ENCODE measurements at places on chromosomes 2 and 18.

DNA sequence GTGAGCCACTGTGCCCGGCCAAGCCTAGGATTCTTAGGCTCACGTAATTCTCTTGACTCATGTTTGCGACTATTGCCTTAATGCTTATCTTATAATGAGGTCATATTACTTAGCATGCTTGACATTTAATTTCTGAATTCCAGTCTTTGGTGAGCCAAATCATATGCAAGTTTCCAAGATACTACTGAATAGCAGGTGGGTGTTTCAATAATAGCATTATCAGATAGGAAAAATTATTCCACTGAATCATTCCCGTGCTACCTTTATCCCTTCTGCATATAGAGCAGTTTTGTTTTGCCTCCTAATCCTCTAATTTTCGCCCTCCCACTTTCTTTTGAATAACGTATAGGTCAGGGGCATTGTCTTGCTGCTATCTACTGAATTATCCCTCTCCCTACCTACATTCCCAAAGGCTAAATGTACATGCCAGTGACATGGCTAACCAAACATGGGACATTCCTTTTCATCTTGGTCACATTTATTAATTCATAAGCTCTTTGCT lies 4.9 kb downstream of the DAW1 start:
- DNase-seq = no peak

DNA sequence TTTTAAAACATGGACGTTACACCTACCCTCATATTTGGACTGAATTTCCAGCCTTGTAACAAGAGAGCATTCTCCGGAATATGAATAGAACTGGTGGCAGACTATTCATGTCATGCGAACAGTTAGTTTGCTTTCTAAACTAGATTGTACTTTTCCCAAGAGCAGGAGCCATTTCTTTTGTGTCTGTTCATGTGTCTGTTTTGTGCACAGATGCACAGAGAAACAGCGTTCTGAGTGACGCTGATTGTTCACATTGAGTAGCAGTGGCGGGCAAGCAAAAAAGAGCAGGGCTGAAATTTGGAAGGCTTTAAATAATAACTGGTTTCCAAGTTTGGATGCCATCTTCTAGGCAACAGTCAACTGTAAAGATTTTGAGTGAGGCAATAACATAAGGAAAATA lies 200.3 kb downstream of the NRXN1 start:
- DNase-seq = no peak

- DNase-seq = no peak
Observed at GRCh38 chr2:180385601-180386201, 378.6 kb upstream of the CWC22 start.

GRCh38 chr2:221145396-221145795 lies 426.7 kb downstream of the EPHA4 start:
- no peak for DNase-seq

GRCh38 chr2:158965107-158965506 lies 3.3 kb upstream of the TANC1 start:
- no peak for DNase-seq

DNA sequence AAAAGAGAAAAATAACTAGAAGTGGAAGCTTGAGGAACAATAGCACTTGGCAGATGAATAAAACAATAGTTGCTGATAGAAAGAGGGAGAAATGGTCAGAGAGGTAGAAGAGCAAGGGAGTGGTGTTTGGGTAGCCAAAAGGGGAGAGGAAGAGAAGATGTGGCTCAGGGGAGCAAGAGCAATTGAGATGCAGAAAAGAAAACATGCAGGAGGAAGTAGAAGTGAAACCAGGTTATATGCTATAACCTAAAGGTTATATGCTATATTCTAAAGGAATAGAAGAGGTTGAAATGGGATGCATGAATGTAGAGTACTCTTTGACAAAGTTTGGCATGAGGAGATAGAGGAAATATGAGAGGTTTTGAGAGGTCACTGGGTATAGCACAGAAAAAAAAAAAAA lies 759.5 kb downstream of the SATB2 start:
- DNase-seq = no peak

- DNase-seq = no peak
Observed at GRCh38 chr2:66895206-66895605, 460.3 kb downstream of the MEIS1 start.

DNA sequence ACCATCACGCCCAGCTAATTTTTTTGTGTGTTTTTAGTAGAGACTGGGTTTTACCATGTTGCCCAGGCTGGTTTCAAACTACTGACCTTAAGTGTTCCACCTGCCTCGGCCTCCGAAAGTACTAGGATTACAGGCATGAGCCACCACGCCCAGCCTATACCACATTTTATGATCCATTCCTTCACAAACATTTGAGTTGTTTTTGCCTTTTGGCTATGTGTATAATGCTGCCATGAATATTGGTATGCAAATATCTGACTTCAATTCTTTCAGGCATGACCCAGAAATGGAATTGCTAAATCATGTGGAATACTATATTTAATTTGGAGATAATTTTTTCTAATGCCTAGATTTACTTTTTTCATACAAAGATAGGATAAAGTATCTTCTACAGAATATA lies 68.6 kb downstream of the TTC27 start:
- no peak for DNase-seq

DNA sequence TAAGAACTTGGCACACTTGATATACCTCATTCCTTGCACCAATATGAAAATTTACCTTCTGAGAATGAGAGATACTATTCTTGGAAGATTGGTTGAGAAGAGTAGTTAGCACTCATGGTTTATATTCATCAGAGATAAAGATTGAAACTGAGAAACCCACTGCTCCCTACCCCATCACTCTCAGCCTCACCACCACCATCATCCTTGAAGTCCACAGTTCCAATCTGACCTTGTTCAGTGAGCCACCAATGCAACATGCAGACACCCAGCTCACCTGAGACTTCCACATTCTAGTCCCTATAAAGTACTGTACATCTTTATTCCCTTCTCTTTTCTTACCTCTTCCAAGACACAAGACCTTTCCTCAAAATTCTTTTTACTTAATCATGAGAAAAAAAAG lies 869.0 kb downstream of the TRIB2 start:
- DNase-seq = no peak

DNA sequence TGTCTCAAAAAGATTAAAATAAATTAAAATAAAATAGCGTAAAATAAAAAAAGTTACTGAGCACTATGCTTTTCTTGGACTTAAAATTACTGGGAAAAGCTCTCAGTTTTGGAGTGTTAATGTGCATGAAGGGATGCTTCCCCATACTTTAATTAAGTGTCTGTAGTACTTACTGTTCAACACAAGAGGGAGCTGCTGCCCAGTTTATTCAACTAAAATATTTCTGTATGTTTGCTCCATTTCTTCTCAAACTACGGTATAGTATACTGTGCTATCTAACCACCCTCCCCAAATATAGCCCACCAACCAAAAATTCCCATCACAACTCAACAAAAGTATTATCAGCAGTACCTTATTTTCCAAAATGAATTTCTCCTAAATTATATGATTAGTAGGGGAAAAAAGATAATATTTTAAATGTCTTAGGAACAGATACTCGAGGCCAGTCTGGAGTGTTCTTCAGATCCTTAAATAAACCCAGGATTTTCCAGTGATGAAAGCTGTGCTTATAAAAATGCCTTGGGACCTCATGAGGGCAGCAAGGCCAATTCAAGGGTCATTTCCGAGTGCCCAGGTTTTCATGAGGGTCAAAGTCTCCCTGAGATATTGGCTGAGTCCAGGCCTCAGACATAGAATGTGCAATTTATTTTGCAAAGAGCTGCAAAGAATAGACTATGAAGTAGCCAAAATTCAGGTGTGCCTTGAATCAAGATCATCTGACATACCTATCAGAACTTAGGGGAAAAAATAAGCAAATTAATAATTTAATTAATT lies 64.1 kb downstream of the CHRNA1 start:
- DNase-seq = no peak

DNA sequence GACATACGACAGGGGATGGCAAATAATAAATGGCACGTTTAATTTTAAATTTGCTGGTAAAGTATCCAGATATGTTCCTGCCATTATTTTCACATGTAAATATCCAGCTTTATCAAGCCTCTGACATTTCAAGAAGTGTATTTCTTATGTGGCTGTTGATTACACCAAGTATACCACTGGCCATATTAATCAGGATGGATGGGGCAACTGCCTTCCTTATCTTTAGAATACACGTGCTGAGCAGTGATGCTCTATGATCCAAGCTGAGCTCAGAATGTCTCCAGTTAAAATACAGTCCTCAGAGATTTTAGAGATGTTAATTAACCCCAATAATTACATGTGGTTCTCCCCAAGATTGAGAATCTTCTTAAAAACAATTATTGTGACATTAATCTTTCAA lies 38.3 kb upstream of the RAPGEF4 start:
- no peak for DNase-seq

- no peak for DNase-seq
Observed at GRCh38 chr2:94923196-94923595, 52.0 kb downstream of the TEKT4 start.

Data from femur (tissue), 1 donor.